ENCODE measurements at places on chromosomes 7 and 10.

DNA sequence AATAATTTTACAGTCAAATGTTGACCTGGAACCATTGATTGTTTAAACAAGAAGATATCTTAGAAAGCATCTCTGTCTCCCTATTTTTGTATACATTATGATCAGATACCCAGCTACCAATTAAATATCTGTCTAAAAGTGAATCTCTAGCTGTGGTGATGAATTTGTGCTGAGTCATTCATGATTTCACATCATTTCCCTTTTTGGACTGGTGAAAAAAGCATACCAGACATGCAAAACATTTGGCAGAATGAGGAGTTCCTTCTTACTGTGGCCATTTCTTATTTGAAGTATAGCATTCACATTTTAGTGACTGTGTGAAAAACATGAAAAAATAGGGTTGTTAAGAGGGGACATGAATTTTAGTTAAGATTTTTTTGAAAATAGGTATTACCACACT is 98.0 kb upstream of the GATA3 start:
- DNase-seq: no peak

DNA sequence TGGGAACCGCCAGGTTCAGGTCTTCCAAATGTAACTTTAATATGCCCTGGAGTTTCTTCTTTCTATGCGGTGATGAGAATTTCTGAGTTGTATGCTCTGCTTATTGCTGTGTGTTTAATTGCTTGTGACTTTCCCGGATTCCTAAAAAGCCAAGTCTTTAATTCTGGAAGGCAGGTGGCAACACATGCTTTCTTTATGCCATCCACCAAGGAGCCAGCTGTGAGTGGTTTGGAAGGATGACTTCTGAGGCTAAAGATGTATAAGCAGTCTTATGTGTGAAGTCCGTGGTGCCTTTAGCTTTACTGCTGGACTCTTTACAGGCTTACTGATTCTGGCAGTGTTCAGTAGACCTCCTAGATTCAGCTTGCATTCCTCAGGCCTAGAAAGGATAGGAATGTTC is 3.1 kb downstream of the SDK1 start:
- no peak for DNase-seq

DNA sequence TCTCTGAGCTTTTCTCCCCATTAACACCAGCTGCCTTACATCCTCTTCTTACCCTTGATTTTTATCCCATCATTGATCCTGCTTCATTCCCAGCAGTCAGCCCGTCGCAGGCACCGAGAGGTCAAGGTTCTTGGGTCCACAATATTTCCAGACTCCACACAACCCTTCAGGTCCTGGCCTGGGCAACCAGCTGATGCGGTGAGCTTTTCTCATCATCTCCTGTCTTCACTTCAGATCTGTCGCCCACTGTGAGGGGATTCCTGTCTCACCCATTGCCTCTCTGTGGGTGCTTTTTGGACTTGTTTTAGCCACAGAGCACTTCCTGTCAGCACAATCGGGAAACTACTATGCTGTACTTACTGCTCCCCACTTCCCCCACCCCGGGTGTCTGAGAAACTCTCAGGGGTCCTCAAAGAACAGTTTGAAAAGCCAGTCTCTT is 8.4 kb upstream of the PVRIG start:
- DNase-seq: no peak

DNA sequence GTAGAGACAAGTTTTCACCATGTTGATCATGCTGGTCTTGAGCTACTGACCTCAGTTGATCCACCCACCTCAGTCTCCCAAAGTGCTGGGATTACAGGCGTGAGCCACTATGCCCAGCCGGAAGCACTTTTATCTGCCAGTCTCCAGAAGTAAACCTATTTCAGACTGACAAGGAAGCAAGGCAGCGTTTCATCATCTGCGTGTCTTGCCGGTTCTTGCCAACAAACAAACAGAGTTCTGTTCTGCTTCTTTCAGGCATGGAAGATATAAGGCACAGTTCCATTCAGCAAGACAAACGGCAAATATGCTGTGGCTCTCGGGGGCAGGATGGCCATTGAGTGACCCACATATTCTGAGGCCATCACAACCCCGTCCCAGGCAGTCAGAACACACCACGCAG is 15.5 kb upstream of the LARP4B start:
- DNase-seq: no peak

- DNase-seq: no peak
Measured at GRCh38 chr10:11331046-11331577, 280.3 kb downstream of the USP6NL start.

GRCh38 chr10:69513617-69514016 is 59.6 kb downstream of the NEUROG3 start:
- no peak for DNase-seq

- DNase-seq: no peak
Measured at GRCh38 chr7:125363873-125364272, 434.2 kb upstream of the POT1 start.

- no peak for DNase-seq
Measured at GRCh38 chr7:43491984-43492383, 90.9 kb upstream of the STK17A start.

- DNase-seq: no peak
Measured at GRCh38 chr10:13238271-13239077, 4.3 kb upstream of the UCMA start.

DNA sequence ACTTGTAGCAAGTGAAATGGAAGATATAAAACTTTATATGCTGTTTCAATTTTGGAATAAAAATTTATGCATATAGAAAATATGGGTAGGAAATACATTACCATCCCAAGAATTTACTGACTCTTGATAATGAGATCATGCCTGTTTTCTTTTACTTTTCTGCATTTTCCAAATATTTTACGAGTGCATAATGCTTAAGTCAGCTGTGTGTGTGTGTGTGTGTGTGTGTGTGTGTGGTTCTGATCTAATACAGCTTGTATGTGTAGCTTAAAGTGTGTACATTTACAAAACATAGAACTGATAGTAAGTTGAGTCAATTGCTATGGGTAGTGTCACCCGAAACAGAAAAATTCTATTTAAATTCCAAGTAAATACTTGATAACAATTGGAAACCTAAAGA is 315.9 kb upstream of the LRRN3 start:
- DNase-seq: no peak

DNA sequence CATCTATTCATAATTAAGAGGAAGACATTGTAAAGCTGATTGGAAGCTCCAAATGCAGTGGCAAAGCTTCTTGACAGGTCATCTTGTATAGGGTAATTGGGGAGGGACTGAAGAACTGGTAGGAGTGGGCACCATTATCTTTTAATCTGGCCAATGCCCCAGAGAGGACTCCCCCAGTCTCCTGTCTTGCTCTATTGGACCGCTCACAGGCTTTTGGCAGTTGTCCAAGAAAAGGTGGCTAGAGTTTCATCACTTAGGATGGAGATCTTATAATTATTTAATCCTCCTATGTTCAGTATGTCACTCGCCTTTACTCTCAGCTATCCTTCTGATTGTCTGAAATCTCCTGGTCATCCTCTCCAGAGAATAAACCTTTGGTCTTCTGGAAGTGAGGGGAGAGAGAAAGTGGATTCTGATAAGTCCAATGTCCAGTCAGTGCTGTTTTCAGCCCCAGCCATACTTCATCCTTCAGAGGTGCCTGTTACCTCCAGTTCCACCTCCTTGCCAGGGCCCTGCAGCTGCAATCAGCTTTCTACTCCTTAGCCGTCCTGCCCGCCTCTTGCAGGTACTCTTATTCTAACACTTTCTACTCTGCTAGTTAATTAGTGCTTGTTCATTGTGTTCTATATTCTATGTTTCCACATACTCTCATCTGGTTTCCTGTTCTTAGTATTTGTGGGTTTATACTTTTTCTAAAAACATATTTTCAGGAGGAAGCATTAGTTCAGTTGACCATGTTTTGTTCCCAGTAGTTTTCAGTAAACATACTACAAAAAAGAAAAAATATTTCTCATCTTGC is 241.6 kb downstream of the NSUN6 start:
- no peak for DNase-seq

- DNase-seq: no peak
Measured at GRCh38 chr10:13236638-13237037, 2.5 kb upstream of the UCMA start.

GRCh38 chr7:467393-467828 is 52.2 kb downstream of the PDGFA start:
- no peak for DNase-seq

- DNase-seq: no peak
Measured at GRCh38 chr7:18975276-18975675, 142.2 kb downstream of the TWIST1 start.

DNA sequence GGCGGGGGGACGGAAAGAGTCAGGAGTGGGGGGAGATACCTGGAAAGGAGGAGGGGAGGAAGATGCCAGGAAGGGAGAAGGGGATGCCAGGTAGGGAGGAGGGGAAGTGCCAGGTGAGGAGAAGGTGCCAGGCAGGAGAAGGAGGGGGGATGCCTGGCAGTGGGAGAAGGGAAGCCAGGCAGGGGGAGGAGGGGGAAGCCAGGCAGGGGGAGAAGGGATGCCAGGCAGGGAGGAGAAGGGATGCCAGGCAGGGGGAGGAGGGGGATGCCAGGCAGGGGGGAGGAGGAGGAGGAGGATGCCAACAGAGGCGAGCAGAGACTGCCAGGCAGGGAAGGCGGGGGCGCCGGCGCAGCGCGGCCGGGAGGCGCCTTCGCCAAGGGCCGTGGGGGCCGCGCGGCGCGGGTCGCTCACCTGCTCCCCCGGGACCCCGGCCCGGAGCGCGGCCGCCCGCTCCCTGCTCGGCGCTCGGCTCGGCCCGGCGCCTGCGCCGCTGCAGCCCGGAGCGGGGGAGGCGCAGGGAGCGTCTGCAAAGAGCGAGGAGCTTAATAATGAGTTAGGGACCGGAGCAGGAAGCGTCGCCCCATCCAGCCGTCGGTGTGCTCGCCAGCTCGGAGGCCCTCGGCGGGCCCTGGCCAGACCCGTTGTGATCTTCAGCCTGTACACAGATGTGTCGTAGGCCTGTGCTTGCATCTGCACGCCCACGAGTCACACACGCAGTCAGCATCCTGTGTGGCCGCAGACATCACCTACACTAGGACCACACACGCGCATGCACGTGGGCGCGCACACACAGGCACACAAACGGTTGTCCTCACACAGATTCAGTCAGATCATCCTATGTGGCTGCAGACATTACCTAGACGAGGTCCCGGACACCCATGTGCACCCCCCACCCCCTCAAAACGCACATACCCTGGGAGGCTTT is 28.4 kb upstream of the SMARCD3 start:
- peak; percentile 54 for DNase-seq

DNA sequence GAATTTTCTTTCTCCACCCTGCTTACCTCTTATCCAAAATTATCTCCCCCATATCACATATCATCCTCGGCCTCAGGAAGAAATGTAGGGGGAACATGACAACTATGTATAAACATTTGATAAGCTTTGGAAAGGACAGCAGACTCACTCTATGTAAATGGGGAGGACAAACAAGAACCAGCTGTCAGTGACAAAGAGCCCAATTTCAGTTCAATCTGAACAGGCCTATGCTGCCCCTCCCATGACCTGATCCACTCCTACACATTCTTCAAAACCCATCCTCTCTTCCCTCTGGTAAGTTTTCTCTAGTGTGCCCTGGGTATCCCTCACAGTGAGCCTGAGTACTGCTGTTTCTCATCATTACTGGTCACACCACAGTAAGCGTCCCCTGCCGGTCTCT is 20.8 kb downstream of the FZD9 start:
- no peak for DNase-seq

DNA sequence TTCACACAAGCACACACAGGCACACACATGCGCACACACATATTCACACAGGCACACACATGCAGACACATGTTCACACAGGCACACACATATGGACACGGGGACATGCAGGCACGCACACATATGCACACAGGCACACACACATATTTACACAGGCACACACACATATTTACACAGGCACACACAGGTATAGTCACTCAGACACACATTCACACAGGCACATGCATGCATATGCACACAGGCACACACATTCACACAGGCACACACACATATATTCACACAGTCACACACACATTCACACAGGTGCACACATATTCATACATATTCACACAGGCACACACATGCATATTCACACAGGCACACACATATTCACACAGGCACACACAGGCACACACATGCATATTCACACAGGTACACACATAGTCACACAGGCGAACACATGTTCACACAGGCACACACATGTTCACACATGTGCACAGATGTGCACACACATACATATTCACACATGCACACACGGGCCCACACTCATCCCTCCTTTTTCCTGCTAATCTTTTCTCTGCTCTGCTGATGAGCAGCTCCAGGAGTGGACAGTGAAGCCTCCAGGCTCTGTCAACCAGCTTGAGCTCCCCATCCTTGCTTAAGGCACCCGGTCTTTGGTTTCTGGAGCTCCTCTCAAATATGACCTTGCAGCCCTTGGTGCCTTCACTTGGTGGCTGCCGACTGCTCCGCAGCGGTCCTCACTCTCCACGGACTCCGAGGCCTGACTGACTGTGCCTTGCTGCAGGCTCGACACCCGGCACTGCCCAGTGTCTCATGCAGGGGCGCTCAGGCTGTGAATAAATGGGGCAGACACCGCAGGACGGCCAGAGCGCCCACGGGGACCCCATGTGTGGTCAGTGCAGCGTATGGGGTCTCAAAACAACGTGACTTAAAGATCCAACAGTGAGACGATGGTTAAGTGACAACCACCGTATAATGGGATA is 581.2 kb upstream of the MGMT start:
- DNase-seq: no peak

DNA sequence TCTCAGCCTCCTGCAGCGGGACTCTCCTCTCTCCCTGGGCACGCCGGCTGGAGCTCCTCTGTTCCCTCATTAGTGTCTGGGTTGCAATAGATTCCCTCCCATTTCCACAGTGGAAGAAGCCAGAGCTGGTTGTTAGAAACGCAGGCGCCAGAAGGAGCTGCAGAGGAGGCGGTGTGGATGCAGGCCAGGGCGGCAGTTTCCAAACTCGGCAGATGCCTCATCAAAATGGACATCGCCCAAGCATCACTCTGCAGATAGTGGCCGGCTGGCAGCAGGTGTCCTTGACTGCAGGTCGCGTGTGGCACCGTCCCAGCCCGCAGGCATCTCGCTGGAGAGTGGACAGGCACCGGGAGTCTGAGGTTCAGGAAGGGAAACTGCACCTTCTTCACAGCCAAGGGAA is 201.8 kb downstream of the TCERG1L start:
- DNase-seq: no peak

DNA sequence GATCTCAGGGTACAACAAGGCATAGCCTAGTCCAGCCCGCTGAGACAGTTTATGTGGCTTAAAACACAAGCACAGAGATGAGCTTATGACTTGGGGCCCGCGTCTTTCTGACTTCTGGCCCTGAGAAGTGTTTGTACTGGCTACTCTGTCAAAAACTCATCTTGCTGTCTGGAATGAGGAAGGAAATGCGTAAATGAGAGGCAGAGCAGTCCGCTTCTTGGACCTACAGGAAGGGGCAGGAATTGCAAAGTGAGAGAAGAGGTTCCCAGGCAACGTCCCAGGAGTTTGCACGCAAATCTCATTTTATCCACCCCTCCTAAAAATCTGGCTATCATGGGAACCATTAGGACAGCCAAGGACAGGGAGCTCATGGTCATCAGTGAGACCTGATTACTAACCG is 5.5 kb downstream of the ANXA11 start:
- DNase-seq: no peak

DNA sequence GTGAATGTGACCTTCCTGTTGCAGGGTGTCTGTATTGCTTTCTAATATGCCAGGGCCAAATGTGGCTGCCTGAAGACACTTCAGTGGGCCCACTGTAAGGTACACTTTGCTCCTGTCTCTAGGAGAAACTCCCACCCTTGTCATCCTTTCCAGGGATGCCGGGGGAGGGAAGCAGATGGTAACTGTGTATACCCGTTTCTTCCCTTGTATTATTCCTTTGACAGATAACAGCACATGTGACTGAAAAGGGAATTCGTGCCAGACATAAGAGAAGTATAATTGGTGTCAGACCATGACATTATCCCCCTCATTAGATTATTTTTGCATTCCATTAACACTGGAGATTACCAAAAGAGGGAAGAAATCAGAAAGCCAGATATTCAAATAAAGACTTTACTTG is 317.7 kb downstream of the CAMK1D start:
- no peak for DNase-seq
